ENCODE measurements at places on chromosomes 2 and 18.

- DNase-seq = no peak
Measured at GRCh38 chr2:27071990-27072830, 756 bp upstream of the OST4 start.

DNA sequence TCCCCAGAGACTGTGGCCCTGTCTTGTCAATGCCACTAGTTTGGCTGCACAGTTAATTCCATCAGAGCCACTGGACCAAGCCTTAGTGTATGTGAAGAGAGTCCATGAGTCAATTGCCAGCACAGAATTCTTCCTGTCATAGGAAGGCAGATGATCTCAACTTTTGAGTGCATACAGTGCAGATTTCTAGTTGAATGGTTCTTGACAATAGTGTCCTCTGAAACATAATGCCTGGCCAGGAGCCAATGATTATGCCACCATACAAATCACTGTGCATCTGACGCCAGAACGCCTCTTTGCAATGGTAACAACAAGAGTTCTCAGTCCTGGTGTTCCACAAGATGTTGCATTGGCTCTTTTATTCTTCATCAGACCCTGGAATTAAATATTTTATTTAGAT is 7.1 kb downstream of the NEUROD1 start:
- no peak for DNase-seq

- DNase-seq = no peak
Measured at GRCh38 chr2:11819235-11819729, 72.8 kb downstream of the LPIN1 start.

GRCh38 chr2:149087751-149088150 is 49.3 kb downstream of the LYPD6B start:
- DNase-seq = no peak

- DNase-seq = no peak
Measured at GRCh38 chr2:235168174-235168979, 216.6 kb downstream of the SH3BP4 start.

DNA sequence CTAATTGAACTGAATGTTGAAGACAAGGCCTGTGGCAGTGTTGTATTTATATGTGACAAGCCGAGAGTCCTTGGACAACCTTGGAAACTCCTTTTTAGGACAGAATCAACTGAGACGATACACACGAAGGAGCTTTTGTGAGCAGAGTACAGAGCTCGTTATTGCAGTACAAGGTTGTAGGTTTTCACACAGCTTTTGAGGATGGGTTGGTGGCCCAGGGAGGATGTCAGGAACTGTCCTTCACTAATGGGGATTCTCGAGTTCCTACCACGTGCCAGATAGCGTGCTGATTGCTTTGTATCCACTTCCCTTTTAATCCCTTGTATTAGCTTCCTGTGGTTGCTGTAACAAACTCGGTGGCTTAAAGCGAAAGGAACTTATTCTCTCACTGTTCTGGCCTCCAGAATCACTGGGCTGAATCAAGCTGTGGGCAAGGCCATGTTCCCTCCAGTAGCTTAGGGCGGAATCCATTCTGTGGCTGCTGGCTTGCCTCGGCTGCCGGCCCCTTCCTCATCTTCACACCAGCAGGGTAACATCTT is 20.2 kb downstream of the INPP4A start:
- DNase-seq = peak; percentile 41

DNA sequence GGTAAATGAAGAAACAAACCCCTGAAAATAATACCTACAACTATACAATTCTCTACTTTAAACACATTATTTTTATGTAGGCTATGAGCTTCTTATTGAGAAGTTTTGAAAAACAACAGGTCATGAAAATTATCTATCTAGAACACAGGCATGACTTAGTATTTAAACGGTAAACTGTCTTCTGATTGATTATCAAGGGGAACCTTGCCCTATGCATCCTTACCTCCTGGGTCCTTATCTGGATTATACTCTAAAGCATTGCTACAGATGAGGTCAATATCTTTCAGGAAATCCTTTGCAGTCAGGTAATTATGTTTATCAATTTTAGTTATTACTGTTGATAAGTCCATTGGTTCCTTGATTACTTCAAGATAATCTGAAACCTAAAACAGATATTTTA is 144.3 kb downstream of the ATAD2B start:
- DNase-seq = no peak

GRCh38 chr18:78510091-78510490 is 469.5 kb upstream of the SALL3 start:
- DNase-seq = no peak

DNA sequence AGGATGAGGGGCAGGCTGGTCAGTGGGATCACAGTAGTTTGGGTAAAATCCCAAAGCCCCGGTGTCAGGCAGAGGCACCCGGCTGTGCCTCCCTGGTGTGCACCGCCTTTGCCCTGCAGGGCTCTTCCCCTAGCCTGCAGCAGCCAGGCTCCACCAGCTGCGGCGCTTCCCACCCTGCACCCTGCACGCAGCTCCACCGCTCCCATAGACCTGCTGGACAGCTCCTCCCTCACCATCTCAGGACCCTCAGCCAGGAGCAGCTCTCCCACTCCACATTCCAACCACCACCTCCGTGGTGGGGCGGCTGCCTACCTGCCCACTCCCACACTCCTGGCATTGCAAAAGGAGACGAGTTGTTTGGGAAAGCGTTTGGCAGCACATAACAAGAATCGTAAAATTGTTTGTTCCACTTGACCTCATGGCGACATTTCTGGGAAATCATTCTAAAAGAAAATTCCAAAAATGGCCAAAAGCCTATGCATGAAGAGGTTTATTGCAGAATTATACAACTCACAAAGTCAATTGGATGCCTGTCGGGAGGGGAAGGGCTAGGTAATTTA is 287.4 kb upstream of the HDAC4 start:
- DNase-seq = no peak

DNA sequence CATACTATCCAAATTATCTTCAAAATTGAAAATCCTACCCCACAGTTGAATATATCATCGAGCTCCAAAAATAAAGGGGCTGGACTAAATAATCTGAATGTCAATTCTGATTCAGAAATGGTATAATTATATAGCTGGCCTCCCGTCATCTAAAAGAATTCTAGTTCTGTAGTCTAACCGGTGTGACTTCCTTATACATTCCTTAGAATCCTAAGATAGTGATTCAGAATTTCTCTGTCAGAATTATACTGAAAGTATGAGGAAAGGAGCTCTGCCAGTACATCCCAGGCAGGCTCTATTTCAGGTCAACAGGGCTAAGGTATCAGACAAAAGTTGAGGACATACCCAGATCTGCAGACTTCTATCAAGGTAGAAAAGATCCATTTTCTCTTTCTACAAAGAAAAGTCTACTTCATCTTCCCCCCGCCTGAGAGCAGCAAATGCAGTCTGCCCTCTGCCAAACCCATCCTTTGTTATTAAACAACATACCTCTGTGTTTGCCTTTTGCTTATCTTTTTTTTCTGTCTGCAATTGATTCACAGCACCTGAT is 128.5 kb downstream of the METTL4 start:
- no peak for DNase-seq

- no peak for DNase-seq
Measured at GRCh38 chr2:26018184-26019055, 15.5 kb upstream of the RAB10 start.

- DNase-seq = no peak
Measured at GRCh38 chr2:96542357-96542977, 5.9 kb downstream of the ARID5A start.

DNA sequence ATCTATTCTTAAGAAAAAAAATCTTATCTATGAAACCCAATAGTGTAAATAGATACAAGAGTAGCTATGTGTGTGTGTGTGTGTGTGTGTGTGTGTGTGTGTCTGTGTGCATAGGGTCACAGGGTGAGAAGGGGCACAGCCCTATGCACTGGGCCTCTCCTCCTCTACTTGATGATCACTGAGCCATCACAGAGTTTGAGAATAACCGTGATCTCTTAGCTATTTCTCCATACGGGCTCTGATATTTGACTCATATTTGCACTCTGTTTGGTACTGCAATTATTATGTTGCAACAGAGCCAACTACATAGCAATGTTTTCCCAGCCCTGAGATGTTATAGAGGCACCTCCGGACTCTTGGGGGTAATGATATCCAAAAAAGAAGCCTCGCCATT is 28.8 kb upstream of the SLC40A1 start:
- no peak for DNase-seq

GRCh38 chr2:168529900-168530561 is 74.0 kb downstream of the CERS6 start:
- DNase-seq = no peak

- no peak for DNase-seq
Measured at GRCh38 chr2:237939251-237939650, 27.6 kb upstream of the UBE2F start.

DNA sequence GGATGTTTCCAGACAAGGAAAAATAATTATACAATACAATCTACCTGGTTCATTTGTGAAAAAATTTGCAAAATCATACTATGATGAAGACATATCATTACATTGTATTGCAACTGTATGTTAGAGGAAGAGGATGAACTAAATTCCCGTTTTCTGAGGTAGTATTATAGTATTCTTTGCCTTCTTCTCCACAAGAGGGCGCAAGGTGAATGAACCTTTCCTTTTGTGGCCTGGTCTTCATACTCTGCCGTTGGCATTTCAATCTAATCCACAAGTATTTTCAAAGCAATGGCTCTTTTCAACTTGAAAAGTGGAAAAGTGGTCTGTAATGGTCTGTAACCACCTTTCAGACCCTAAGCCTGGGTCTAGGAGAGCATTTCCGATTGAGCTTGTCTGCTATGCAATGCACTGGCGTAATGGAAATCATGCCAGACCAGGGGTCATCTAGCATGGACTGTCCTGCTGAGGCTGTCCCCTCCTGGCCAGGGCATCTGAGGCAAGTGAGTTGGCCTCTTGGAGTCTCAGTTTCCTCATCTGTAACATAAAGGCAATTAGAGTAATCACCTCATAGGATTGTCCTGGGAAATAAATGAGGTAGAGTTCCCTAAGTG is 30.8 kb upstream of the ZNF396 start:
- DNase-seq = peak; percentile 45

DNA sequence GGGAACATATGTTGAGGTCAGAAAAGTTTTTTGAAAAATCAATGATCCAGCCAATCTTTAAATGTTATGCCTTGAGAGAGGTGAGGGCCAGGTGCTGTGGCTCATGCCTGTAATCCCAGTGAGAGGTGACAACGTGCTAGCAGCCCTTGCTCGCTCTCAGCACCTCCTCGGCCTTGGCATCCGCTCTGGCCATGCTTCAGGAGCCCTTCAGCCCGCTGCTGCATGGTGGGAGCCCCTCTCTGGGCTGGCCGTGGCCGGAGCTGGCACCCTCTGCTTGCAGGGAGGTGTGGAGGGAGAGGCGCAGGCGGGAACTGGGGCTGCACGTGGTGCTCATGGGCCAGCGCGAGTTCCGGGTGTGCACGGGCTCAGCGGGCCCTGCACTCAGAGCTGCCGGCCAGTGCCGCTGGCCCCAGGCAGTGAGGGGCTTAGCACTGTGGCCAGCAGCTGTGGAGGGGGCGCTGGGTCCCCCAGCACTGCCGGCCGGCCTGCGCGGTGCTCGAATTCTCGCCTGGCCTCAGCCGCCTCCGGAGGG is 61.1 kb downstream of the CCDC195 start:
- DNase-seq = no peak

DNA sequence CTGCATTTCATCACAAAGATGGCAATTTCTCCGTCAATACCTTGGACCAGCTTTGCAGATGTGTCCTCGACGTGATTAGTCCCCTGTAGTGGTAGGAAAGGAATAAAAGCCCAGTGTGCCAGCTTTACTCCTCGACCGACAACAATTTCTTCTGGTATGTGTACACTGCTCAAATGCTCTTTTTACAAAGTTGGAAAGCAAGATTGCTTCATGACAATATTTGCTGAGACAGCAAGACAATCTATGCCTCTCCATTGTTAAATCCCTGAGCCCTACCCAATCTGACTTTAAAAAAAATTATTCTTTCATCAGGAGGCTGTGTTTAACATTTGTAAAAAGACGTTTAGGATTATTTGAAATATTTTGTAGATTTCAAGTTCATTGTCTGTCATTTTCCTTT is 27.6 kb upstream of the ZEB2 start:
- no peak for DNase-seq

- no peak for DNase-seq
Measured at GRCh38 chr2:710867-711665, 33.9 kb upstream of the TMEM18 start.

DNA sequence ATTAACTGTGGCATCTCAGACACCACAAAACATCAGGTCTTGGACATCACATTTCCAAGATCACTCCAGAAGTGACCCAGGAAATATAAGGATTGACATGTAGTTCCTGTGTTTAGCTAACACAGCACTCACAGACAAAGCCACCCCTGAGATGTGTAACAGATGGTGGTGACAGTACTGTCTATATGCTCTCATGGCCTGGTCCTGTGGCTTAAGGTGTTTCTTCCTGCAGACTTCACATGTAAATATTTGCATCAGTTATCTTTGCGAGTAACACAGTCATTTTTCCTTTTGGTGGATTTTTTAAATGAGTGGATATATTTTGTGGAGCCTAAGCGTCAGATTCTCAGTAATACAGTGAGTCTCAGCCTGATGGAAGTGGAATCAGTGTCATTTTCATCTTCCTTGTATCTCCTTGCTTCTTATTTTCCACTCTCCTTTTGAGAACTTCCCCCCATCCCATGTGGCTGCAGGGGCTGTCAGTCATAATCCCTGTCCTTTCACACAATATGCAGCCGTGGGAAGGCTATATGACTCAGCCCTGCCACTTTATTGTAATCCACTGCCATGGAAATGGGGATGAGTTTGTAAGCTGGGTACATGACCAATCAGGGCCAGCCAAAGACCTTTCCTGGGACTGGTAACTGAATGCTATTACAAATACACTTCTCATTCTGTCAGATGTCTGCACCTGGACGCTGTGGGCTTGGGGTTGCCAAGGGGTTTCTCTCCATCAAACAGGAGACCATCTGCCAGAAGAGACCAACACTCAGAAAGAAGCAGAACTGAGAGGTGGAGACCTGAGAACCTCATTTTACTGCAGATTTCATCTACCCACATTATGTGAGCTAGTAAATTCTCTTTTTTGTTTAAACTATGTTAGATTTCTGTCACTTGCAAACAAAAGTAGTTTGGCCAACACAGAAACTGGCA is 74.3 kb downstream of the ICOS start:
- no peak for DNase-seq

- DNase-seq = no peak
Measured at GRCh38 chr2:225112362-225113126, 70.3 kb upstream of the DOCK10 start.

DNA sequence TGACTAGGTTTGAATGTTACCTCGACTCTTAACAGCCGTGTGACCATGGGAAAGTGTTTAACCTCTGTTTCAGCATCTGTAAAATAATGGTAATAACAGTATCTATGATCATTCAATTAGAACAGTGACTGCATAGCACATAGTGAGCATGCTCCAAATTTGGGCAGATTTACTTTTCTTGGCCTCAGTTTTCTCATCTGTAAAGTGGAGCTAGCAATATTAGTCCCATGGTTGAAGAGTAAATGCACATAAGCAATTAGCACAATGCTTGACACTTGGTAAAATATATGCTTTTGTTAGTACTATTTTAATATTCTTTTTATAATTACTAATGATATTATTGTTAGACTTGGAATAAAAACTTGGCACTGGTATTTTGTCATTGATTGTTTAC is 66.4 kb upstream of the TANC1 start:
- DNase-seq = no peak
